Neural crest cell (in vitro differentiated cells): ENCODE measurements at places on chromosomes 11 and 22.

DNA sequence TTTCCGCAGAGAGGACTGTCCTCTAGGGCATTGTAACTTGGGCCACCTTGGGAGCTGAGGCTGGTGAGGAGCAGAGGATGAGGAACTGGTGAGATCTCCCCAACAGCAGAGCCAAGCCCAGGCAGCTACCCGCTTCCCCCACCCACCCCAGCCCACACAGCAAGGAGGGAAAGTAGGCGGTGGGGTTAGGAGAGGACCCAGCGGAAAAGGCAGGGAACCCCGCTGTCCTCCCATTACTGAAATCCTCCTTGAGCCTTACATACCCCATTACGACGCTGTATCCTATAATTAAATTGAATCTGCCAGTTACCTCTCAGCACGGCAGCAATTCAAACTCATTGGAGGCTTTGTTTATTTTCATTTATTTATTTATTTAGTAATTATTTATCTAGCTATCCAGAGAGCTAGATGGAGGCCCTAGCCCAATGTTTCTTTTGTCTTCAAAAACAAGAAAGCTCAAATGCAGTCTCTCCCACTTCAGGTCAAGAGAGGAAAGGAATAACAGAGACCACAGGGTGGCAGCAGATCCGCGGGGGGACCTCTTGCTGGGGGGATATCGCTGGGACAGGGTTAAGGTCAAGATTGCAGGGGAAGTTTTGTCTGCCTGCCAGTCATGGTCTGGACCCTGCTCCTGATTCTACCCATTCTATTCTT is 218.0 kb downstream of the ST3GAL4 start:
- DNase-seq, result peak; percentile 20

DNA sequence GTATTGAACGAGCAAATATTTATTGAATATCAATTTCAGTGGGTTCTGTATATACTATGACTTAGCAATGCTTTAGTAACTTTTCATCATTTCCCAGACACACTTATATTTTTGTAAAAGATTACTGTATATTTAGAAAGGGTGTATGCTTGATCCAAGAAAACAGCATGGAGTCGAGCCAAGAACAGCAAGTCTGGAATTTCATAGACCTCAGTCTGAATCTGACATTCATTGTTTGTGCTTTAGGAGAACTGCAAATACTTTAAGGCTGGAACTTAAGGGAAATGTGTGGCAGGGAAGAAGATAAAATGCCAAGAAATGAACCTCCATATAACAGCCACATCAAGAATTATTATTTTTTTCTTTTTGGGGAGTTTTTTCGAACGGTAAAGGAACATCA is 1156.8 kb downstream of the LRRC4C start:
- DNase-seq, result no peak

DNA sequence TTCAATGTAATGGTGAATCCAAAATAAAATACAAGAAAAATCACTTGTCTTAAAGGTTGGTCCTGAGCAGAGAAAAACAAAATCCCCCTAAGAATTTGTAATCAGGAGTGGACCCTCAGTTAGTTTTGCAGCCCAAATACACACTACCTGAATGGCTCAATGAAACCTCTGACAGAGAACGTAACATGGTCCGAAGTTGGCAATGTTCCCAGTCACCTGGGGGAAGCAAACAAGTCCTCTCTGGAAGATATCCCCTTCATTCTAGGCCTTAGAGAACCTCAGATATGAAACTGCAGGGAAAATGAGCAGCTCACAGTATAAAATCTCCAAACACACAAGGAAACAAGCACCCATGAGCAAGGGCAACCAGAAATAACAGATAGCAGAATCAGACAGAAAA is 58.2 kb downstream of the MORC2 start:
- DNase-seq, result no peak

DNA sequence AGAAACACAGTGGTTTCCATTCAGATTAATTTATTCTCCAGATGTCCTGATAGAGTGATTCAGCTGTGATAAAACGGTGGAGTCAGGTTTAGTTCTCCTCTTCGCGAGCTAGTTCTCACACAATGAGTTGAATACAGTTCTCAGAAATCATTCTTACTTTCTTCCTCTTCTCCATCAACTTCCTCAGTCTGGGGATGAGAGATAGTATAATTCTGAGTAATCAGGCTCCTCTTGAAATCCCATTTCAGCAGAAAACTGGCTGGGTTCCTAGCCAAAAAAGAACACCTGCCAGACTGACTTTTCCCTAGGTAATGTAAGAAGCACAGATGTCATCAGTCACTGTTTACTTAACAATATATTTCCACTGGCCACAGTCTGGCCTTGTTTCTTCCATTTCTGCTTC is 76.7 kb downstream of the SVIP start:
- no peak for DNase-seq

- DNase-seq, result no peak
These were observed 201.5 kb downstream of the SOX6 start for GRCh38 chr11:16154715-16155396.

DNA sequence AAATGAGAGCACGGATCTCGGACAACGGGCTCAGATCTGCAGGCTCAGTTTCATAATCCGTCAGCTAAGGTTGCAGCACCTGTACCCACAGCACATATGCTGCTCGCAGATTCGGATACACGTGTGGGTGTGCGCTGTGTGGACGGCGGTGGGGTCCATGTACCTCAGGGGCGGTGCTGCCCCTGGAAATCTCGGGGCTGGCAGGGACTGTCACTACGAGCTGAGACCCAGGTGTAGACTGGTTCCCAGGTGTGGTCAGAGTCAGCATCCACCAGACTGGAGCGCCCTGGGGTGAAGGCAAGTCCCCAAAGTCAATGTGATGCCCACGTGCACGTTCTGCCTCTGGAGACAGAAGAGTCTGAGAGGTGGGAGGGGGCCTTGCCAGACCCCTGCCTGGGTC is 989.3 kb downstream of the BRD1 start:
- no peak for DNase-seq

DNA sequence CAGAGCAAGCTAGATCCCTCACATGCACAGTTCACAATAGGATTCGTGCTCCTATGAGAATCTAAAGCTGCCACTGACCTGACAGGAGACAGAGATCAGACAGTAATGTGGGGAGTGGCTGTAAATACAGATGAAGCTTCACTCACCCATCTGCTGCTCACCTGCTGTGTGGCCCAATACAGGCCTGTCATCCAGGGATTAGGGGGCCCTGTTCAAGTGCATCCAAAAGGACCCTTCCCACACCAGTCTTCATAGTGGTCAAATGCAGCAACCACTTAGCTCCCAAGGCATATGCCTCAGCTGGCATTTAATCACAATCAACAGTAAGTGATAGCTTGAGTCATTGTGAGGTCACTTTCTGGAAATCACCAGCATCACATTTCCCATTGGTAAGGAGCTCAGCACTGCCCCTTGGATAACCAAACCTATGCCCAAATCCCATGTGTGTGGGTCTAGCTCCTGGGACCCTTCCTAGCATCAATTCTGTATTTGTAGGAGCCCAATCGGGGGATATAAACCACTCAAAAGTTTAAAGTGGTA is 65.6 kb downstream of the OR4C45 start:
- DNase-seq, result no peak

- DNase-seq, result no peak
These were observed 30.4 kb downstream of the CDKN1C start for GRCh38 chr11:2855162-2855561.

DNA sequence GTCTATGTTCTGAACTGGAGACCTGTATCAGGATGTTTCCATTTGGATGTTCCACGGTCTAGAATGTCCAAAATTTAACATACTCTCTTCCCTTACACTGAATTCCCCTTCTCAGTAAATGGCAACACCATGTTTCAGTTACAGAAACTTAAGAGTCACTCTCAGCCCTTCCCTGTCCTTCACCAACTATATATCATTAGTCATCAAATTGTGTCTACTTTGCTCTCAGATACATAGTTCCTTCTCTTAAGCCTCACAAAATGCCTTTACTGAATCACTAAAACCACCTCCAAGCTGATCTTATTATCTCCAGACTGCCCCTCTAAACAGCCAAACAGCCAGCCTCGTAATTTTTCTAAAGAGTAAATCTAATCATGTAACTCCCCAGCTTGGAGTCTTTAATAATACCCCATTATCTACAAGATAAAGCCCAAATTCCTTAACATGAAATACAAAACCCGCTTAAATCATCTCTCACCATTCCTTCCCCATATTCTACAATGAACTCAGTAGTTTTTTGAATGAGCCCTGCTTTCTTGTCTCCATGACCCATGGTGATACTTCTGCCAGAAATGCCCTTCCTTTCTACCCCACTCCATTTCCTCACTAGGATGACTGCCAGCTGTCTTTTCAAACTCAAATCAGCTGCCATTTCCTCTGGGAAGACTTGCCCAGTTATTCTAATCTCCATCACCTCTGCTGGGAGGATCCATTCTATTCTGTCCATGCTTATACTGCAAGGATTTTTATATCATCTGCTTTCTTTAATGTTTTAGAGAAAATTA is 102.7 kb upstream of the ARHGAP42 start:
- no peak for DNase-seq

DNA sequence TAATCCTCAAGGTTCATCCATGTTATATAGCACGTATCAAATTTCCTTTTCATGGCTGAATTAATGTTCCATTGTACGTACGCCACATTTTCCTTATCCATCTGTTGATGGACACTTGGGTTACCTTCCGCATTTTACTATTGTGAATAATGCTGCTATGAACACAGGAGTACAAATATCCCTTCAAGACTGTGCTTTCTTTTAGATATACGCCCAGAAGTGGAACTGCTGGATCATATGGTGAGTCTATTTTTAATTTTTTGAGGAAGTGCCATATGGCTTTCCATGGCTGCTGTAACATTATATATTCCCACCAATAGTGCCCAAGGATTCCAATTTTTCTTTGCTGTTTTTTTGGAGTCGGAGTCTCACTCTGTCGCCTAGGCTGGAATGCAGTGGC is 6.0 kb downstream of the MRPL40 start:
- no peak for DNase-seq

DNA sequence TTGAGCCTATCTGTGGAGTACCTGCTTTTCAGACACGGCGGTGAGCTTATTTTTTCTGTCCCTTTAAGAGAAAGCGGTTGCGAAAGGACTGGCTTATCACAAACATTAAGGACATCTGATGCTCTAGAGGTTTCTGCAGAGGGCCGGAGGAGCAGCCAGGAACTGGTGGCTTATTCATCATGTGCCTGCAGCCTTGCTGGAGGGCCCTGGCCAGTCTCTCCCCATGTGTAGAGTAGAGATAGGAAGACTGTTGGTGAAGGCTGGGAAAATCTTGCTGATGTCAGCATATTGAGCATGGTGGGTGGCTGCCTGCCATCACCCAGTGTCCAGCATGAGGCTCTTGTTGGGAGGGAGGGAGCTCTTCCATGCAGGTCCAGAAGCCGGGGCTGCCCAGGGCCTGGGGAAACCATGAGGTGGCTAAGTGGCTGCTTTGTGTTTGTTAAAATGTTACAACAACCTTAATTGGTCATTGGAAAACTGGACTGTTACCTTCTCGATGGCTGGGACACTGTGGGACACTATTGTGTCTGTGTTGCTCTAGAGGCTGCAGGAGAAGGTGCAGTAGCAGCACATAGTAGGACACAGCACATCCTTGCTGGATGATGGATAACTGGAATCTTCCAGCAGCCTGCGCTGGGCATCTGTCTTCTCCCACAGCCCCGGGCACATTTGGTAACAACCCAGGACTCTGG is 54.3 kb downstream of the TSPAN18 start:
- no peak for DNase-seq

- no peak for DNase-seq
These were observed 509.8 kb upstream of the RAG2 start for GRCh38 chr11:37107831-37108230.

DNA sequence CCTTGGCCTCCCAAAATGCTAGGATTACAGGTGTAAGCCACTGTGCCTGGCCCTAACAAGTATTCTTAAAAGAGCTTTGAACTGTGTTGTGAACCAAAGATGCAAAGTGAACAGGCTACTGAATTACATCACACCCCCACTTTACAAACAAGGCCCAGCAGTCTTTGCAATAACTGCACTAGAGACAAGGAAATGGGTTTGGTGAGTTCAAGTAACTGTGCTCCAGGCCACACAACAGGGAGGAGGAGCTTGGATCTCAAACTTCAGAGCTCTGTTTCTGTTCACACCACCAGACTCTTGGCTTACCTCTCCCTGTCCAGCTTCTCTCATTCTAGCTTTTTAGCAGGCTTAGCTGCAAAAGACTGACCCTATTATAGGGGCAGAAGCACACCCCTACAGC is 30.4 kb upstream of the RASL10A start:
- DNase-seq, result no peak

DNA sequence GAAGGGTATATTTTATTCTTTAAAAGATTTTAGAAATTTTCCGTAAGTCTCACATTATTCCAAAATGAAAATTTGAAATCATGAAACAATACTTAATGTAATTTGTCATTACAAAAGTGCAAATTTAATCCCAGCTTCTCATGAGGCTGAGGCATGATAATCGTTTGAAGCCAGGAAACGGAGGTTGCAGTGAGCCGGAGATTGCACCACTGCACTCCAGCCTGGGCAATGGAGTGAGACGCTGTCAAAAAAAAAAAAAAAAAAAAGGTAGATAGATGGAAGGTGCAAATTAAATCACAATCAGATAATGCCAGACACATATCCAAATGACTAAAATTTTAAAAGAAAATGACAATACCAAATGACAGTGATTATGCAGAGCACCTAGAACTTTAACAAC is 644.2 kb downstream of the FAM181B start:
- no peak for DNase-seq

GRCh38 chr11:116335078-116335477 is 437.7 kb downstream of the BUD13 start:
- no peak for DNase-seq

GRCh38 chr11:104164028-104164520 is at the start of gene PDGFD:
PDGFD (minus strand) TSS chr11:104164147.
- peak; percentile 65 for DNase-seq

DNA sequence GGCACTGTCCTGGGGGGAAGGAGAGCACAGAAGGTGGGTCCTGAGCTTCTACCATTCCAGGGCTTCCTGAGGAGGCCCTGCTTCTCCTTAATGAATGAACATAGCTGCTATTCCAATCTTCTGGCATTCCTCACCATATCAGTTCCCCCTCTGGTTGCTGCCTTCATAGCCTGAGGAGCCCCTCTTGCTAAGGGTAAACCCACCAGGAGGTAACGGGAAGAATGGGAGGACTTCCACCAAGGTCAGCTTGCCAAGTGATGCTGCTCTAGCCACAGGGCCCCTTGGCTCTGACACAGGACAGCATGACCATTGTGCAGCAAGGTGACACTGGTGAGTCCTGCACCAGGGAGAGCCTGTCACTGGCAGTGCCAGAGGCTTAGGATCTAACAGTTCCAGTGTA is 1022.5 kb downstream of the TBC1D22A start:
- DNase-seq, result no peak
